Stimulated activated CD8-positive, alpha-beta memory T cell treated with anti-CD3 and anti-CD28 coated beads, Interleukin-4, amount 100 ng/mL, for 48 hours (primary cell): ENCODE measurements at places on chromosomes 12 and 14.
A peak's percentile ranks its signal among the peaks of the same experiment; 100 is the strongest.

- DNase-seq, result no peak
Observed at GRCh38 chr14:53001787-53002378, 51.0 kb upstream of the FERMT2 start.

DNA sequence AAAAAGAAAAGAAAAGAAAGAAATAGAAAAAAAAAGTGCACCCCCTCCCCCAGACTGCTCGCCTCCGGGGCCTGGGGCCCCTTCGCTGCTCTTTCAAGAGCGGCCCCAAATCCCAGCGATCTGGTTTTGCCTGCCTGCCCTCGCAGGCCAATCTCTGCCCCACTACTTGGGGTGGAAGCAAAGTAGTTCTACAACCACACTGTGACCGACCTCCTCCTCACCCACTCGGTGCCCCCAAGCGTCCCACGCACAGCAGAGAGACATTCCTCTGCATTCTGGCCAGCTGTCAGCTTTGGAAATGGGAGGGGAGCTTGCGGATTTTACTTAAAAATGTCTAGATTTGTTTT, 2.4 kb upstream of the TBX3 start:
- no peak for DNase-seq

DNA sequence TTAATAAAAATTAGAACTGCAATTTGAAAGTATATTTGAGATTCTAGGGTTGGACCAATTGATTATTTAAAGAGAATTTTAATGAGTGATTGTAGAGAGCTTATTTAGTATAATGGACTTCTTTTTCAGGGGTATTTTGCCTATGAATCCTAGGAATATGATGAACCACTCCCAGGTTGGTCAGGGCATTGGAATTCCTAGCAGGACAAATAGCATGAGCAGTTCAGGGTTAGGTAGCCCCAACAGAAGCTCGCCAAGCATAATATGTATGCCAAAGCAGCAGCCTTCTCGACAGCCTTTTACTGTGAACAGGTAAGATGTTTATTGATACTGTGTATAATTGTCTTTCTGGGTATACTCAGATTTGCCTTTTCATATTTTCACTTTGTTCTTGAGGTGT, 35.9 kb upstream of the KCNMB4 start:
- DNase-seq, result no peak

DNA sequence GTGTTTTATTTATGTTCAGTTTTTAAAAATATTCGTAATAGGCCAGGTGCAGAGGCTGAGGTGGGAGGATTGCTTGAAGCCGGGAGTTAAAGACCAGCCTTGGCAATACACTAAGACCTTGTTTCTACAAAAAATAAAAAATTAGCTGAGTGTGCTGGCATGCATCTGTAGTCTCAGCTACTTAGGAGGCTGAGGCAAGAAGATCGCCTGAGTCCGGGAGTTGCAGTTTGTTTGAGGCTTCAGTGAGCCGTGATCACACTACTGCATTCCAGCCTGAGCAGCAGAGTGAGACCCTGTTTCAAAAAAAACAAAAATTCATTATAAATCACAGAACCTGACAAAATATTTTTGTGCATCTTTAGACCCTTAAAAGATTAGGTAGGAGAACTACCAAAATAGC, 240.1 kb upstream of the ARHGAP5 start:
- DNase-seq, result no peak

- no peak for DNase-seq
Observed at GRCh38 chr12:49808686-49809380, 19.4 kb downstream of the NCKAP5L start.

DNA sequence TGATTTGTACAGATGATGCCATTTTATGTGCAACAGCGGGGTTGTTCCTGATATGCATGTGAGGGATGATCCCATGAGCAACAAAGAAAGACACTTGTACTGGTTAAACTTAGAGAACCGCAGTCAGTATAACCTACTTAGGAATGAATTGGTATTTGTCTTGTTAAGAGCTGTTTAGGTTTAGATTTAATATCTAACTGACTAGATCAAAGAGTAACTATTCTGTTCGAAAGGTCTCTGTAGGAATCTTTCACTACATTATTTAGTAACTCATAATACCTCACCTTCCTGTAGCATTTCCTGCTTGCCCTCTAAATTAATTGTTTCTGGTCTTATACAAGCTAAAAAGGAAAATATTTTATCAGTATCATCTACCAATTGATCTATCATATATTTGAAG, 350.4 kb downstream of the TRHDE start:
- no peak for DNase-seq

DNA sequence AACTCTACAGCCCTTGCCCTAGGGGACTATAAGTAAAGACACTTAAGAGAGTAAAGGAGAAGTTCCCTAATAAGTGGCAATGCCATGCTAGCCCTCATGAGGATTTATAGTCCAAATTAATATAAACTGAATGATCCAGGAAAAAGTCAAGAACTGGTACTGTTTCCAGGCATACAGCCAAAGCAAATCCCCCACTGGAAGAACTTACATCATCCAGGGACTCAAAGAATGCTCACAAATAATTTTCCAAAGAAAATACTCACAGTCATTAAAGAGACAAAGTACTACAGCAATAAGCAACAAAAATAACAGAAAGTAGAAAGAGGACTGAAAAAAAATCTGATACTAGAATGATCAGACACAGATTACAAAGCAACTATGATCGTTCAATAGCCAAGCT, 79.7 kb upstream of the RAP1B start:
- no peak for DNase-seq

DNA sequence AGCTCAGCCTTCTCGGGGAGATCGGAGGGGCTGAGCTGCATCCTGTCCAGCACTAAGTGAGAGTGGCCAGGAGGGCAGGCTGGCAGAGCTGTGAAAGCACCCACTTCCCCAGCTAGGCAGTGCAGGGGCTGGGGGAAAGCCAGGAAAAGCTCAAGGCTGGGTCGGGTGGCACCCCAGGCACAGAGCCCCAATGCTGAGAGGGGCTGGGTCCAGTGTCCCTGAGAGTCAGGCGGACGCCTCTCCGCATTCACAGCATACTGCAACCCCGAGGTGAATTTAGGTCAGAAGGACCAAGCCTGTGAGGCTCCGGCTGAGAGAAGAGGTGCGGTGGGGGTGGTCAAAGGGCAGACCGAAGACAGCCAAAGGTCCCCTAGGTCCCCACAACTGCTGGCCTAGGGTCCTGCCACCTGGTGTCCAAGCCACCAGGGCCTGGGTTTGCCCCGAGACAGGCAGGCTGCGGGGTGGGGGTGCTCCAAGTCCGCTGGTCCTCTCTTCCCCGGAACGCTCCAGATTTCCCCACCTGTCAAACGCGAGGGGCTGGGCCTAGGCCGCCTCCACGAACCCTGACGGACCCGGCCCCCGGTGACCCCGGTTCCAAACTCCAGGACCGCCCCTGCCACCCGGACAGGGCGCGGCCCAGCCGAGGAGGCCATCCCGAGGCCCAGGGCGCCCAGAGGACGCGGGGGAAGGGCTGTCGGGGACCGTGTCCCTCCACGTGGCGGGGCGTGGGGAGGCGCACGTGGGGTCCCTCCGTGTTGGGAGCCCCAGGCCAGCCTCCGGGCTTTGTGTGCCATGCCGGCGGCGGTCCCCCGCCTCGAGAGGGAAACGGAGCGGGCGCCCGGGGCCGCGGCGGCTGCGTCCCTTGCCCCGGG, 527 bp downstream of the CAMKK2 start:
- DNase-seq, result peak; percentile 53

DNA sequence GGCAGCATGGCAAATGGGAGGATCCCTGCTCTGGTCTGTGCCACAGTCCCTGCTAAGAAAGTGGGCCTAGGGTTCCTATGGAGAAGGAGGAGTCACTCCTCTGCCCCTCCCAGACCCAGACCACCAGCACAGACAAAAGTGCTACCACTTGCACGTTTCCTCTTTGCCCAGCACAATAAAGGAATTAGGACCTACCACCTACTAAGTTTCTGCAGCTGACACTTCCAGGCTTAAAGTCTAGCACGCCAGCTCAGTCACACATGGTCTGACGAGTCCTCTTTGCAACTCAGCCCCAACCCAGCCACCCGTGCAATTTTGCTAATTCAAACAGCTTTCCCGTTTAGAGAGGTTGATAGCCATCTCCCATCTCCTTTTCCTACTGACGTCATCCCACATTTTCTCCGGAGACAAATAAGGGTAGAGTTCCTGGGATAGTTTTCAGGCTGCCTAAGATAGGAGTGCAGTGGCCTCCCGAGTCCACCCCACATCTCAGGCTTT, 66.2 kb upstream of the PTGR2 start:
- DNase-seq, result peak; percentile 50
